ENCODE measurements at places on chromosomes 12 and 14. TPM values are rescaled to one million over a fixed set of nuclear protein-coding genes. Genes with fewer than 3 reads are reported as not detected.

The B3GNT4 gene
- total RNA-seq, result 0.39 TPM

The CCNT1 gene
- 36.5 TPM for total RNA-seq

The PLEKHG7 gene
- total RNA-seq, result not detected

The PLA2G1B gene
- not detected for total RNA-seq

The KRT77 gene
- not detected for total RNA-seq

The KRT82 gene
- not detected for total RNA-seq

The FMNL3 gene
- total RNA-seq, result 2.4 TPM

The ANO4 gene
- total RNA-seq, result 5.9 TPM

The DAO gene
- total RNA-seq, result not detected

Measured in placental epithelial cell (primary cell).